ENCODE measurements at places on chromosomes 6 and 20.

DNA sequence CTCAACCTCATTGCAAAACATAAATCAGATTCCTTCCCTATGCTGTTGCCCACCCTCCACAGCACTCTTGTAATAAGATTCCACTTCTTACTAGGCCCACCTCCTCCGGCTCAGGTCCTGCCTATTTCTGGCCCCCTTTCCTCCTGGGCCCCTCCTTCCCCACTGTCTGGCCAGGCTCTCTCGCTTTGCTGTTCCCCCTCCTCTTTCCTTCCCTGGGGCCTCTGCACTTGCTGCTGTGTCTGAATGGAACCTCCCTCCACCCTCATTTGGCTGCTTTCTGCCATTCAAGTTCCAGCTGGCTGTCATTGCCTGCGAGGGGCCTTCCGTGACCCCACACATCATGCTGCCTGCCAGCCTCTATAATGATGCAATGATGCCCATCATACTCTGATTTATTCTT lies 38.9 kb downstream of the ARHGAP40 start:
- no peaks in the 10 kb centered on the region for H3K27me3 ChIP-seq
- DNase-seq = no peak
- no peaks in the 10 kb centered on the region for H3K36me3 ChIP-seq
- H3K27ac ChIP-seq = no peak overlapping the region

DNA sequence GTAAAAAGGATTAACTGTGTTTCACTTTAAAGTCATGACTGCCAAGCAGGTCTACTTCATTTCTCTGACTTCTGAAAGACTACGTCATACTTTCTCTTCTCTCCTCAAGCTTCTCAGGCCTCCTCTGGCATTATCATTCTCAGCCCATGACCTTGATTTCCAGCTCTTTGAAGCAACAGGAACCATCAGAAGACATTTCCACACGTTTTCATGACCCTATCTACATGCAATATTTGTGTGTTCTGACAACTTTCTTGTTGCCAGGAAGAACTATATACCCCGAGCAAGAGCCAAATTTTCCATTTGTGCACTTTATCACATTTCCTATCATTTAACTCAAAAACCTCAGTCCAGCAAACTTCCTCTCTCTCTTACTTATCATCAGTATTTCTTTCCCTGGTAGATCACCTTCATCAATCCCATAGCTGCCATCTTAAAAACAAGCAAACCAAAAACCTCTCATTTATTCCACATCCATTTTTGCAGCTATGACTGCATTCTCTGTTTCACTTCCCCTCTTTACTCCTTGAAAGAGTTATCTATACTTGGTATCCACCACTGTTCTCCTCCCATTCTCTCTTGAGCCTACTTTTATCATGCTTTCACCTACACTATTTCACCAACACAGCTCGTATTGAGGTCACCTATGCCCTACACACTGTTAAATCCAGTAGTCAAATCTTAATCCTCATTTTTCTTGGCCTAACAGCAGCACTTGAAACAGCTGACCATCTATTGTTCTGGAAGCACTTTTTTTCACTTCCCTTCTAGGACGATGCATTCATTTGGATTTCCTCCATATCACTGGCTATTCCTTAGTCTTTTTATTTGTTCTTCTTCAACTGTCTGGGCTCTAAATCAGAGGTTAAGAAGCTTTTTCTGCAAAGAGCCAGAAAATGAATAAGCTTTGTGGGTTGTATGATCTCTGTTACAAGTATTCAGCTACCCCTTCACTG lies 47.1 kb downstream of the STX7 start:
- H3K36me3 ChIP-seq = peaks cover 9% of the 10 kb centered on the region
- DNase-seq = no peak
- no peak overlapping the region for H3K4me3 ChIP-seq
- no peaks in the 10 kb centered on the region for H3K4me1 ChIP-seq
- no peaks in the 10 kb centered on the region for H3K27me3 ChIP-seq

GRCh38 chr6:128057541-128057940 lies 156.7 kb upstream of the THEMIS start:
- H3K4me3 ChIP-seq = no peak overlapping the region
- no peaks in the 10 kb centered on the region for H3K36me3 ChIP-seq
- DNase-seq = no peak
- H3K27me3 ChIP-seq = no peaks in the 10 kb centered on the region

DNA sequence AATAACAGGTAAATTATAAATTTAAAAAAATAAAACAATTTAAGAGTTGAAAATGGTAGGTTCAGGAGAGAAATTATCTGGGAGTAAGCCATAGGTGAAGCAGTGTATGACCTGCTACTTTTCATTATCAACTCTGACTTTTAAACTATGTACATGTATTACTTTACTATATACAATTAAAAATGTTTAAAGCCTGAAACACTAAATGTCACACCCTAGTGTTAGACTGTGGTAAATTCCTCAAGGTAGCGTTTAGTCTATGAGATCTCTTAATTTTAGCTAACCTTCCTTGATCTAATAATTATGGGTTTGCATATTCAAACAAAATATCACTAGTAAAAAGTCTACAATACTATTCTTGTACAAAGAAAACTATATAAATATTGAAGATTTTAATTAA lies 22.3 kb upstream of the TBC1D32 start:
- no peak for DNase-seq
- H3K27me3 ChIP-seq = no peaks in the 10 kb centered on the region
- H3K27ac ChIP-seq = no peak overlapping the region
- no peaks in the 10 kb centered on the region for H3K4me1 ChIP-seq
- H3K36me3 ChIP-seq = no peaks in the 10 kb centered on the region

GRCh38 chr20:25062841-25063240 lies 4.9 kb upstream of the ACSS1 start:
- H3K36me3 ChIP-seq = no peaks in the 10 kb centered on the region
- H3K27ac ChIP-seq = no peak overlapping the region
- peaks cover 7% of the 10 kb centered on the region for H3K4me1 ChIP-seq
- DNase-seq = no peak

- DNase-seq = no peak
- no peaks in the 10 kb centered on the region for H3K4me1 ChIP-seq
- no peaks in the 10 kb centered on the region for H3K36me3 ChIP-seq
Measured at GRCh38 chr6:123616016-123616415, 20.7 kb downstream of the TRDN start.

GRCh38 chr6:30876039-30876730 lies 8.1 kb upstream of the DDR1 start:
- H3K4me1 ChIP-seq = peaks cover 6% of the 10 kb centered on the region
- DNase-seq = no peak
- no peaks in the 10 kb centered on the region for H3K27me3 ChIP-seq
- H3K4me3 ChIP-seq = no peak overlapping the region
- peak overlapping the region; percentile 90 for H3K27ac ChIP-seq

DNA sequence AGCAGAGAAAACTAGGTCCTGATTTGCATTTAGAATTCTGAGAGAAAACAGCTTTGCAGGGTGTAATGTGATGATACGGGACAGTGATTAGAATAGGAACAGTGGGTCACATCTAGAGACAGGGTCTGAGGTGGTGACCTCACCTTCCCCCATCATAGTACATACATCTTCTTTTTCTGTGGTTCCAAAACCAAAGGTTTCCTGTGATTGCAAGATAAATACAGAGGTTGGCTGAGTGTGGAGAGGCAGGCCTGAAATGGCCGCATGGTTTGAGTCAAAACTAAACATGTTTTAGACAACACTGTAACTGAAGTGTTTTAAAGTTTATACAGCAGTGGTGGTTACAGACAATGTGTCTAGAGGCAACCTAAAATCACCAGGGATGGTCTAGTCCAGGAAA lies 10.4 kb upstream of the NT5DC1 start:
- no peaks in the 10 kb centered on the region for H3K4me1 ChIP-seq
- no peak overlapping the region for H3K4me3 ChIP-seq
- H3K27ac ChIP-seq = no peak overlapping the region
- H3K36me3 ChIP-seq = no peaks in the 10 kb centered on the region
- no peak for DNase-seq

DNA sequence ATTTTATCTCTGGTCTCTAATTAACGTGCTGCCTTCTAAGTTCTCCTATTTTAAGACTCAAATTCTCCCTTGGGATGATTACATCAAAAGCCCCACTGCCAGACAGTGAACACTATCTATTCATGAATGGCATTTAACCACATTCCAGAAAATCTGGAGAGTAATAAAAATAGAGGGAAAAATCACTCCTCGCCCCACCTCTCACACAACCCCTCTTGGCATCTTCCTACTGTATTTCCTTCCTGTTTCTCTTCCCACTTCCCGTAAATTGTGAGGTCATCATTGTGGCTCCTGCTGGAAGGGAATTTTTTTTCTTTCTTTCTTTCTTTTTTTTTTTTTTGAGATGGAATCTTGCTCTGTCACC lies 31.5 kb downstream of the RAB44 start:
- H3K27ac ChIP-seq = peak overlapping the region; percentile 26
- DNase-seq = no peak
- H3K4me3 ChIP-seq = no peak overlapping the region
- H3K27me3 ChIP-seq = no peaks in the 10 kb centered on the region
- no peaks in the 10 kb centered on the region for H3K36me3 ChIP-seq
- H3K4me1 ChIP-seq = no peaks in the 10 kb centered on the region

- DNase-seq = no peak
- no peak overlapping the region for H3K4me3 ChIP-seq
Measured at GRCh38 chr6:132259070-132259469, 142.2 kb downstream of the MOXD1 start.

DNA sequence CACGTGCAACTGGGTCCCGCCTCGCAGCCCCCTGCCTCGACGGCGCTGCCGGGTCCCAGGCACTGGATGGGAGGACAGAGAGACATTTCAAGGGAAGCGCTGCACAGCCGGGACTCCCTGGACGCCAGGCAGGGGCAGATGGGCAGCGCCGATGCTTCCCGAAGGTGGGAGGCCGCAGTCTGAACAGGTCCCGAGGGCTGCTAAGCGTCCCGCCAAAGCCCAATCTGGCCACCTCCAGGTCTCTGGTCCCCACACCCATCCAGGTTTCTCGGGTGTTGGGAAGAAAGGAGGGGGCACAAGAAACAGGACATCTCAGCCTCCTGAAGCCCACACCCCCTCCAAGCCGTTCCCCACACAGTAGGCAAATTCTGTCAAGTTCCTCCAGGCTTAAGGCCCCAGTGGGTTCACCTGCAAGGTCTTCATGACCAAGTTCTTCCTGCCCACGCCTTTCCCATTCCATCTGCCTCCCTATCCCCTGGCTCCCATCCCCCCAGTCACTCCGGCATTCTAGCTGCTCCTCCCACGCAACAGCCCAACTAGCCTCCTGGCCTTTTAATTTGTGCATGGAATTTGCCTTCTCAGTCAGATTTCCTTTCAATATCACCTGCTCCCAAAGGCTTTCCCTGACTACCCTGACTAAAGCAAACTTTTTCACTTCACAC lies 5.4 kb upstream of the CPXM1 start:
- H3K27me3 ChIP-seq = peaks cover 20% of the 10 kb centered on the region
- no peaks in the 10 kb centered on the region for H3K36me3 ChIP-seq
- no peak overlapping the region for H3K4me3 ChIP-seq
- H3K4me1 ChIP-seq = no peaks in the 10 kb centered on the region
- DNase-seq = no peak
- no peak overlapping the region for H3K27ac ChIP-seq

DNA sequence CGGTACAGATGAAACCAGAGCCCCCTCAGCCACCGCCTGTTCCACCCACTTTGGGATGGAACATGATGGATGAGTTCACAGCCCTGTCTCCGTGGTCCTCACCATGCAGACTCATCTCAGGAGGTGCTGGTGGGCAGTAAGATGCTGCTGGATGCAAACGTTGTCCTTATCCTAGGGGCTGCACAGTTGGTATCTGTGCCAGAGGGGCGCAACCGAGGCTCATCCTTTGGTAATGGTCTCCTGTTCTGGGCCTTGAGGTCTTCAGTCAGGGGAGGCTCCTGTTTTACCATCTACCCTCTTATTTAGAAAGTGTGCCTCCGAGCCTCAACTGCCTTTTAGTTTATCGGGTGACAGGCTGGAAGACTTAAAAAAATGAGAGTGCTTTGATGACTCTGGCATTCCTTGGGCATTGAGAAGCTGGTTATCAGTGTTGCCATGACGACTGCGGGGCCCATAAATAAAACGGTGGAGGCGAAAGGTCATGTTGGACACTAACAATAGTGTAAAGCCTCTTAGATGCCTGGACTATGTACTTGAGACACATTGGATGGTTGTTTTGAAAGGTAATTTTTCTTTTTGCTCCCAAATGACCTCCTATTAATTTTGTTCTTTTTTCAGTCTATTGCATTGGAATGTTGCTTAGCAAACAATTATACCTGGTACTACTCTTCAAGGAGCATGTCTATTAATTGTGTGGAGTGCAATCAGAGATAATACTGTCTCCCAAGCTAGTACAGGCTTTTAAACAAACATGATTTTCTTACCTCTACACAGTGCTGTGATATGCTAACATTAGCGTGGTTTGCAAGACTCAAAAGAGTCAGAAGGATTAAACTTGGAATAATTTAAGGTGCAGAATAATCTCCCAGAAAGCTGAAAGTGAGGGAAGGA lies 74.2 kb upstream of the DSP start:
- H3K27ac ChIP-seq = no peak overlapping the region
- H3K36me3 ChIP-seq = no peaks in the 10 kb centered on the region
- no peaks in the 10 kb centered on the region for H3K27me3 ChIP-seq
- H3K4me1 ChIP-seq = no peaks in the 10 kb centered on the region
- no peak for DNase-seq
- no peak overlapping the region for H3K4me3 ChIP-seq

DNA sequence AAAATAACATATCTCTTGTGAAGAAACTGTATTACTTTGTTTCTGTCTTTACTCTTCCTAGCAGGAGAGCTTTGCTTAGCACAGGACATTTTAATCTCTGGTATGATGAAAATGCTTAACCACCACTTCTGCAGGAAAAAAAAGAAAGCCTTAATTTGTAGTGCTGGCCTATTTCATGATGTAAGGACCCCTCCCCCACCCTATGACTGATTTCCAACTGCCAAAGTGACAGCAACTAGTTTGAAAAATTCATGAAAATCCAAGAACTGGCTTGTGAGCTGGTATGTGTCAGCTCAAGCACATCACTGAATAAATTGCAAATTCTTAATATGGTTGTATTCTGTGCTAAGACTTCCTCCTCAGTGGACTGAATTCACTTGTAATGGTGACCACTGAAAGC lies 125.3 kb downstream of the REV3L start:
- DNase-seq = no peak
- no peak overlapping the region for H3K4me3 ChIP-seq
- no peak overlapping the region for H3K27ac ChIP-seq
- no peaks in the 10 kb centered on the region for H3K4me1 ChIP-seq

DNA sequence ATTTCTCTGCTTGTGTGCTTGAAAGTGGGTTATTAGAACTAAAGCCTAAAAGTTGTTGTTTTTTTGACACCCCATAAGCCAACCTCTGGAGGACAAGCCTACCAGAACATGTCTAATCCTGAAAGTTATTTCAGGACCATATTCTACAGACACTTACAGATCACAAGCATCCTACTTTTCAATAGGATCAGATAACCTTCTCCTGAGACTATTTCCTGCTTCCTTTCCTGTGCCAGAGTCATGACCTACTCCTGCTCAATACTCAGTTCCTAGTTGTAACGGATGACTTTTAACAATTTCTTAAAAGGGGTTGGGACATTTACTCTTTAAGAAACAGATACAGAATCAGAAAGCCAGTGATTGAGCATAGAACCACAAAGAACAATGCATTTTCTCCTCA lies 5.3 kb upstream of the FILIP1 start:
- H3K27me3 ChIP-seq = no peaks in the 10 kb centered on the region
- H3K4me3 ChIP-seq = no peak overlapping the region
- no peak overlapping the region for H3K27ac ChIP-seq

Data from breast epithelium (tissue), 4 donors.